NCI-H187 treated with DMSO at 0.1 percent for 48 hours (cell line): ENCODE measurements at places on chromosomes 6 and 20.

DNA sequence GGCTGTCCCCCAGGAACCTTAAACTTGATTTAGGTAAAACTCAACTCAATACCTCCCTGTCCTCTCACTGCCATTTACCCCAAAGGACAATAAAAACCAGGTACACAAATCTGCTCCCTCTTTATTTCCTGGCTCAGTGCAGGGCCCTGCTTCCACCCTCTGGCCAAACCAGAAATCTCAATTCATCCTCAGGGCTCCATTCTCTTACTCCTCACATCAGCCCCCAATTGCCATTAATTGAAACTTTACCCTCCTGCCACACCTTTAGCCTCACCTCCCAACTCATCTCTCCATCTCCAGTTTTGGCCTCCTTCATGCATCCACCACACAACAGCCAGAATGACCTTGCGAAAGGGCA lies 10.5 kb downstream of the ZBTB2 start:
- DNase-seq, result no peak

DNA sequence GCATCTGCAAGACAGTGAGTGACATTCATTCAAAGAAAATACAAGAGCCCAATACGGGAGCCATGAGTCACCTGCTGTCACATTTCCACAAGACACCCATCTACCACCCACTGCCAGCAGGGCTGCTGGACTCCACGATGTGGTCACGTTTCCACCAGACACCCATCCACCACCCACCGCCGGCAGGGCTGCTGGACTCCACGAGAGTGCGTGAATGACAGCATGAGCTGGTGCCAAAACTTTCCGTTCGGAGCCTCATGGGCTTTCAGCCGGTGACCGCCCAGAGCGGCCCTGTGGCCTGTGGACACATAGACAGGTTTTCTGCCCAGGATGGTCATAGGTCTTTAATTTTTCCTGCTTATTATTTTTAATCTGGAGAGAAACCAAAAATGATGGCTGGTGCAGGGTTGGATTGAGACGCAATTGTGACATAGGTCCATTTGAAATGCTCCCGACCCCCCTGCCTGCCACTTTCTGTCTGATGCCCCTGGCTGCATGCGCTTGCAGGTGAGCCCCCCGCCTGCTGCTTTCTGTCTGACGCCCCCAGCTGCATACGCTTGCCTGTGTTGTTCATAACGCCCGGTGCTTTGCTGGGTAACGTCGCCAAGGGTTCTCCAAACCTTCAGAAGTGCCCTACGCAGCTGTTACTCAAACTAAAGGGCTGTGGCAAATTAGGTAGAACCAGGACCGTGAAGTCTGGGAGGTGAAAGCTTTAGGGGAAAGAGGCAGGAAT lies 59.1 kb upstream of the SMOC2 start:
- DNase-seq, result no peak

- peak; percentile 47 for DNase-seq
Observed at GRCh38 chr6:1726341-1726768, 116.6 kb downstream of the FOXC1 start.

DNA sequence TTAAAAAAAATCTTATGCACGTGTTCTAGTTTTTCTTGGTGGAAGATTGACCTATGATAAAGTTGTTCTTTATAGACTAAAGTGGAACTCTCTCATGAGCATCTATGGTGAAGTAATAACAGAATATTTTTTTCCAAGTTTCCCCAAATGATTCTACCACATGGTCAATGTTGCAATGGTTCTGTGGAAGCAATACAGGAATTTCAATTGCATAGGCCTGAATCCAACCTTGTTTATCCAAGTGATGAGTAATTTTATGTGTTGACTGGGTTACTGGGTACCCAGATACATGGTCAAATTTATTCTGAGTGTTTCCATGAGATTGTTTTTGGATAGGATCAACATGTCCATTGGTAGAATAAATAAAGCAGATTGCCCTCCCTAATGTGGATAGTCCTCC lies 581.5 kb downstream of the MMUT start:
- DNase-seq, result no peak

GRCh38 chr6:137894779-137895385 lies 27.8 kb downstream of the TNFAIP3 start:
- no peak for DNase-seq
